ENCODE measurements at places on chromosomes 4 and X.

DNA sequence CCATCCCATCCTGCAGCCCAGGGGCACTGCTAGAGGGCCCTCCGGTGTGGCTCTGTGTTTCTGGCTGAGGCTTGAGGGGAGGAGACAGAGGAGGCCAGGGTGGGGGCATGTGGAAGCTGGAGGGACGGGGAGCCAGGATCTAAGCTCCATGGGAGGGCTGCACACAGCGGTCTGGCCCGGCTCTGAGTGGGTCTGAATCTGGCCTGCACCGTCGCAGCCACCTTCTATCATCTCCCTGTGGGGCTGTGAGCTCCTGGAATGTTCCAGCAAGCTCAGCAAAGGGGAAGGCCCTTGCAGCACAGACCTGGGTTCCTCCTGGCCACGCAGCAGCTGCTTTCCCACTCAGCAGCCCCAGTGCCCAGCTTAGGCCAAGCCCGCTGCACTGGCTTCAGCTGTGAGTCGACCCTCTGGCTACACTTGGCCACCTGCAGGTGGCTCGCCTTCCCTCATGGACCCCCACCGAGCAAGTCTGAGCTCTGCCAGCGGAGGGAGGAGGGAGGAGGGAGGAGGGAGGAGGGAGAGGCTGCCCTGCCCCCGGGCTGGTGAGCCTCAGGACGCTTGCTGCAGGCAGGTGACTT is 5.3 kb downstream of the NKX1-1 start:
- no peak for DNase-seq

DNA sequence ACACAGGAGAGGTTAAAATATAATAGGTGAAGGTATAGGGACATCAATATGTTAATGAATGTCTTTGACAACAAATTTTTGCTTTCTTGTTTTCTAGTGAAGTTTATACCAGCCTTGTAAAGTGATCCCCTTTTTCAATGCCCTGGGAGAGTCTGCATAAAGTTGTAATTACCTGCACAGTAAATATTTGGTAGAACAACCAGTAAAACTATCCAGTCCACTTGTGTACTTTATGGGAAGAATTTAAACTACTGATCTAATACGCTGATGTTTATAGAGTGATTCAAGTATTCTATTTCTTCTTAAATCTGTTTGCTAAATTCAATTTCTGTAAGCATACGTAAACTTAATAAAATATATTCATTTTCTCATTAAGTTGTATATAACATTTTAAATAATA is 103.3 kb downstream of the GPM6A start:
- DNase-seq = no peak

- no peak for DNase-seq
Measured at GRCh38 chr4:3062471-3062870, 11.9 kb downstream of the HTT-AS start.

DNA sequence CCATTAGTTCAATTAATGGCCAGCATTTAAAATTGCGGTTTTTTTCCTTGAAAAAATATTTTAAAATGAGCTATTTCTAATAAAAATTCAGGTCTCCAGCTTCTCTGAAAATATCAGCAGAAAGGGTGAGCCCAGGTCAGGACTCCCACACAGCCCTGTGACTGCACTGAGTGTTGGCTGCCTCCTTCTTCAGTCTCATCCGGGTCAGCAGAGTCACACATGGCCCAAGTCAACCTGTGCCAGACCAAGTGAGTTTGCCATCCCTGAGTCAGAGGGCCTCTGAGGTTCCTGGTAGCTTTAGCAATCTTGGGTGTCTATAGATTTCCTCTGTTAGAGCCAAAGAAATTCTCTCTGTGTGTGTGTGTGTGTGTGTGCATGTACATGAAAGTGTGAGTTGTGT is 22.1 kb upstream of the MSX1 start:
- no peak for DNase-seq

DNA sequence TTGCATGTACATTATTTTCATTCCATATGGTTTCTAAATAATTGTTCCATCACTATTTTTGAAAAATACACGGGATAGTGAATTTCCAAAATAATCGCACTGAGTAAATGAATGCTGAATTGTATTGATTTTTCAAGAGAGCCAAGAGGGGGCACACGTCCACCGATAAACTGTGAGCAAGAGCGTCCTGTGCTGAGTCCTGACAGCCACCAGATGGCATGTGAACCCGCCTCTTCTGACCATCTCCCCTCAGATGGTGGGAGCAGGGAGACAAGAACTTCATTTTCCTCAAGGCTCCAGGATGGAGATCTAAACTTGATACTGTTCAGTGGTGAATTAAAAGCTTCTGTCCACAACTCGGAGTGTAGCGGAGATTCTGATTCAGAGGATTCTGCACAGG is 30.6 kb upstream of the IL9R start:
- DNase-seq = peak; percentile 93

- no peak for DNase-seq
Measured at GRCh38 chr4:68909385-68909784, 42.2 kb downstream of the UGT2A3 start.

DNA sequence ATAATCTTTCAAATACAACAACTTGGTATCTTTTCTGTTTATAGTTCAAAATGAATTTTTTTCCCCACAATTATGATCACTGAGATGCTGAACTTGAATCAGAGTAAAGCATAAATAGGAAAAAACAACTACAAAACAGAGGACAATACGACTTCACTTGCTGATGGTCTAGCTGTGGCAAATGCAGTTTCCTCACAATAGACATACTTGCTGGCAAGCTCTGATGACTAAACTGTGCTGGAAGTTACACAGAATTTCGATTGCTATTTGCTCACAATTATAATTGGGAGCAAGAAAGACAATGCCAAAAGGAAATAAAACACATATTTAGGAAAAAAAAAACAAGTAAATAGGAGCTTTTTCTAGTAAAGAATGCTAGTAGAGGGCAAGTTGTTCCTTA is 14.7 kb downstream of the VEGFC start:
- DNase-seq = no peak

GRCh38 chrX:75609406-75609805 is 86.6 kb upstream of the ZDHHC15 start:
- no peak for DNase-seq

DNA sequence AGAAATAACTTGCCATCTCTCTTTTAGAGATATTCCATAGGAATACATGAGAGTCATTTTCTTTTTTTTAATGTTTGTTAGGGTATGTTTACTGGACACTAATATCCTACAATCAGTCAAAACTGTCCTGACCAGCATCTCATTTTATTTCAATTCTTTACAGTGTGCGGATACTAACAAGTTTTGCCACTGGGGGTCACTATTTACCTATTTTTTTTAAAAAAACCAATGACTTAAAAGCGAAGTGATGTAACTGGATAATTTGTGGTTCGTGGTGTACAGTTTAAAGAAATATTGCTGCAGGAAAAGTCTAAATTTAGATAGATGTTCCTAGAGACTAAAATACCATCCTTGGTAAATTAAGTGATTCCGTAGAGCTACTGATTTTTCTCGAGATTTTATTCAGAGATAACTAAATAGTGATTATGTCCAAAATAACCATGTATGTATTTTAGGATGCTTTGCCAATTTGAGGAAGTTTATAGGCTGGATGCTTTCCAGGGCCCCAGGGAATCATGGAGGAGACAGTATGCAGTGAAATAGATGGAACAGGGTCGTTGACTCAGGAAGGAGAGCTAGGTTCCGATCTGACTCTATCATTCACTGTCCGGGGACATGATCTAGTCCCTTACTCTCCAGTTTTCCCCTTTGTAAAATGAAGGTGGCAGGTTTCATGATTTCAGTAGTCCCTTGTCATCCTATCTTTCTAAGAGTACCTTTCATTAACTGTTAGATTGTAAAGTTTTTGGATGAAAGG is 34.0 kb upstream of the GNPDA2 start:
- DNase-seq = peak; percentile 77

DNA sequence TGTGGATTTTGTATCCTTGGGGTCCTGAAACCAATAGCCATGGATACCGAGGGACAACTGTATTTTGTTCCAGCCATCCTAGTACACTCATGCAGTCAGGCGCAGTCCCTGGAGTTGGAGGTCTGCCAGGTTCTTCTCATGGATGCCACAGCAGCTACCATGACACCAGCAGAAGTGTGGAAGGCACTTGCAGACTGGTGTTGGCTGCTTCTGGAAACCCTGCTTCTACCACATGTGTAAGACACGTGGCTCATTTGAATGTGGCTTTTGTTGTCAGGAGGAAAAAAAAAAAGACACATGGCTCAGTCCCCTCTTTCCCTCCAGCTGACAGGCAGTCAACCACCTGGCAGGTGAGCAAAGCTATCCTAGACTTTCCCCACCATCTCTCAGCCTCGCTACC is 19.4 kb downstream of the DRD5 start:
- DNase-seq = no peak

- no peak for DNase-seq
Measured at GRCh38 chrX:1202251-1202650, 10.2 kb downstream of the CRLF2 start.

- DNase-seq = no peak
Measured at GRCh38 chr4:8323947-8324555, 54.5 kb downstream of the HTRA3 start.

DNA sequence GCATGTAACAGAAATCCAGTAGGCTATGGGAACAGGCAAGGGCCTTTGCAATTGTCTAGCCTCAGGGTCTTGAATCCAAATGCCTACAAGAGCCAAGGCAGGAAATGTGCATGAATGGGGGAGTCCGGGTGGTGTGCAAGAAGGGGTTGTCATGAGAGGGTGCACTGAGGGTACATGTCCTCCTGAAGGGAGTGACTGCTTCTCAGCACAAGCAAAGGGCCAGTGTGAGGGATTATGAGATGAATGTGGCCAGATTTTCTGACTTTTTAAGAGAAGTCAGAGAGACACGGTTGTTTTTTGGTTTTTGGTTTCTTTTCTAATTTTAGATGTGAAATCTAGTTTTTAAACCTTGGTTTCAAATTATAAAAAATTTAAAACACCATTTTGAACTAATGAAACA is 76.5 kb upstream of the LSM6 start:
- DNase-seq = no peak

DNA sequence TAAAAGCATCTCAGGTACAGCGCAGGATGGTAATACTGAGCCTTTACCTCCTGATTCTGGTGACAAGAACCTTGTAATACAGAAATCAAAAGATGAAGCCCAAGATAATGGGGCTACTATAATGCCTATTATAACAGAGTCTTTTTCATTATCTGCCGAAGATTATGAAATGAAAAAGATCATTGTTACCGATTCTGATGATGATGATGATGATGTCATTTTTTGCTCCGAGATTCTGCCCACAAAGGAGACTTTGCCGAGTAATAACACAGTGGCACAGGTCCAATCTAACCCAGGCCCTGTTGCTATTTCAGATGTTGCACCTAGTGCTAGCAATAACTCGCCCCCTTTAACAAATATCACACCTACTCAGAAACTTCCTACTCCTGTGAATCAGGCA is 3.2 kb downstream of the ZBTB33 start:
- DNase-seq = no peak

DNA sequence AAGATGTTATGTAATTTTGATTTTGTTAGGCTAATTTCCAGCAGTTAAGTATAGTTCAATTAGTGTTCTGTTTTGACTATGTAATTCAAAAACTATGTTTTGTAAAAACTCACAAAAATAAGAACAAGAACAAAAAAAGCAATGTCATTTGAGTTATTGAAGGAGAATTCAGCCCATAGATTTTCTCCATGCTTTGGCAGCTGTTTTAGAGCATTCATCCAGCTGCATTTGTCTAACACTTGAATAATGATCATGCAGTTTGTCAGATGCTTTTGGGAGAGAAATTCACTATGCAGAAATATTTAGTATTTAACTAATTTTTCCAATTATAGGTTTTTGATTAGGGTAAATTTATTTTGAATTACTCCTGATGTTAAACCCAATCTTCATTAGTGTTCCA is 14.2 kb downstream of the CPE start:
- DNase-seq = no peak

GRCh38 chr4:159979953-159980352 is 877.1 kb downstream of the RAPGEF2 start:
- no peak for DNase-seq

GRCh38 chrX:140431521-140431920 is 73.3 kb downstream of the SOX3 start:
- no peak for DNase-seq

DNA sequence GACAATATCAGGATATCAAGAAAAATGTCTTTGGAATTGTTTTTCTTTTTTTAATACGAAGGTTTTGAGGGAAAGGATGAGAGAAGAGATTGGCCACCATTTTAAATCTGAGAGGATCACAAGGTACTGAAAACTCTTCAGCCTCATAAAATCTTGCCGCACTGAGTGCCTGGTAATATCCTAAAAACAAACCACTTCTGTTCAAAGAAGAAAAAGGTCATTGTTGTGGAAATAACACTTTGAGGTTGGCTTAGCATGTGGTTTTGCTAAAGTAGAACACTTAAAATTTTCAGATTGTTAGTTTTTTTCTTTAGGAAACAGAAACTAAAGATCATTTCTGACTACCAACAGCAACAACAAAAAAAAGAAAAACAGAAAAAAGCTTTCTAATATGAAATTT is 1.0 kb upstream of the CLDN22 start:
- DNase-seq = no peak

- no peak for DNase-seq
Measured at GRCh38 chrX:530726-531610, 99.6 kb upstream of the SHOX start.

DNA sequence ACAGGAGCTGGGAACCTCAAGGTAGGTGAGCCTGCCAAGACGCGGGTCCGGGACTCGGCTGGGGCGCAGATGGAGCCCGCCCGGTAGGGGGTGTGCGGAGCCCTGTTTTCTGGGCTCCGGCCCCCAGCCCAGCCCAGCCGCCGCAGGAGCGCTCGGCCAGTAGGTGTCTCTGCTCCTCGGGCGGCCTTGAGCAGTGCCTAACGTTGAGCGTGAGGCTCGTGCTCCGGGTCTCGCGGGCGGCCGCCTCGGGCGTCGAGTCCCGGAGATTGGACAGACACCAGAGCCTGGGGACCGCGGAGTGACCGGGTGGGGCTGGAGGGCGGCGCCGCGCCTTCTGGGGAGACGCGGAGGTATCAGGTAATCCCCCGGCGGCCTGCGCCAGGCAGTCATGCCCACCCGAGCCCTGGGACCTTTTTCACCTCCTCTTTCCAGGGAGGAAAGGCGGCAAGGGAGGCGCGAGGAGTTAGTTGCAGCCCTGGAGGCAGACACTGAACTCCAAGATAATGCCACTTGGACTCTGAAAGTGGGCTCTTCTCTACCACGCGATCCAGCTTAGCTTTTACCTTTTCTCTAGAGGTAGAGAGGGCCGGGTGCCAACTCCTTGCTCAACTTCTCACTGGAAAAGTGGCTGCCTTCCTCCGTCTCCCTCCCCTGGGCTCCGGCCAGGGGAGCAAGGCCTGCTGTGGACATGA is 14.5 kb upstream of the FGG start:
- DNase-seq = peak; percentile 87

GRCh38 chrX:120739300-120739699 is 109.4 kb upstream of the C1GALT1C1 start:
- no peak for DNase-seq

Measured in hematopoietic multipotent progenitor cell treated with erythropoietin and hydrocortisone succinate and interleukin-3 and kit ligand, for 4 days (in vitro differentiated cells).